ENCODE measurements at places on chromosomes 1 and 21. TPM values are rescaled to one million over a fixed set of nuclear protein-coding genes. Genes with fewer than 3 reads are reported as not detected.

GRCh38 chr1:150981805-150982712 lies at the start of gene ANXA9:
ANXA9 (plus strand) TSS chr1:150982292; CDS start chr1:150983106, 814 bp downstream.
- DNase-seq = no peak

GRCh38 chr1:33169290-33170055 lies 12.4 kb downstream of the TRIM62 start:
- no peak for DNase-seq

DNA sequence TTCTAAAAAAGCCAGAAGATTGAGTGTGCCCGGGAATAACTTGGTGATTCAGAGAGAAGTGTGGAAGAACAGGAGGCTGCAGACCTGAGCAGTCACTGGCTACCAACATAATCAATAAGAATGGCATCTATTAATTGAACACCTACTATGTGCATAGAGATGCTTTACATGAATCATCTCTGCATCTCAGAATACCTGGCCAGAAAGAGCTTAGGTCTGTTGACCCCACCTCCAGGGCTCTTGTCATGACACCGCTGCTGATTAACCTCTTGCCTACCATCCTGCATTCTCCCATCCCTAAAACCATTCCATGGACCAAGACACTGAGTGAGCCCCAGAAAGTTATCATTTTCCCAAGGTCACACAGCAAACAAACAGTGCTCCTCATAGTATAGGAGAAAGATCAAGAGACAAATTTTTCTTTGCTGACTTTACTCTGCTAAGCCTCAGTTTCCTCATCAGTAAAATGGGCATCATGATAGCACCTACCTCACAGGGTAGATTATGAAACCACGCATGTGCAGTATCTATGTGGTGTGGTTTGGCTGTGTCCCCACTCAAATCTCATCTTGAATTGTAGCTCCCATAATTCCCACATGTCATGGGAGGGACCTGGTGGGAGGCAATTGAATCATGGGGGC lies 16.3 kb upstream of the PINK1 start:
- DNase-seq = no peak

DNA sequence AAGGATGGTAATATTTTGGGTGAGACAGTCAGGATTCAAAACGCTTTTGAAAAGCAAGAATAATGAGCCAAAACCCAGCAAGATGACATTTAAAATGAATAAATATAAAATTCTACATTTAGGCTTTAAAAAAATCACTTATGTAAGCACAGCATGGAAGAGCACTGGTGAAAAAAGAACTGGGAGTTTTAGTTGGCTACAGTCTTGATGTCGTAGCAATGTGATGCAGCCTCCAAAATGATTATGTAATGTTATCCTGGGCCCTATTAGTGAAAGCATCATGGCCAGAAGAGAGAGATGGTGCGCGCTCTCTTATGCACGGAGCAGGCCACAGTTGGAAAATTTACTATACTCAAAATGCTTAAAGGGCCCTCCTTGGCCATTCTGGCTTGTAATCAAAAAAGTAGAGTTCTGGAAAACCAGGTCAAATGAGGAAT lies 5.1 kb downstream of the KCNJ9 start:
- DNase-seq = no peak

FAM78B gene
- total RNA-seq = not detected

DNA sequence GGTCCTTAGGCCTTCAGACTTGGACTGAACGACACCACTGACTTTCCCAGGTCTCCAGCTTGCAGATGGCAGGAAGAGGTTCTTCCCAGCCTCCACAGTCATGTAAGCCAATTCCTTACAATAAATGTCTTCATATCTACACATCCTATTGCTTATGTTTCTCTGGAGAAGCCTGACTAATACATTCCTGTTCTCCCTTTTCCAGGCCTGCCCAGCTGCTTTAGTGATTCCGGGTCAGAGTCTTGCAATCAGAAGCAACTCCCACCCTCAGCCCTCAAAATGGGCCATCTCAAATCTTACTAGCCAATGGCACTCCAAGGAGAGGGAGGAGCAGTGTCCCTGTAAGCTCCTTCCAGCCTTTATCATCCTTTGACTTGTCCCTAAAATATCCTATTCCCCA lies 16.4 kb upstream of the CPT2 start:
- DNase-seq = peak; percentile 39

GRCh38 chr1:99331636-99332035 lies 67.3 kb downstream of the PLPPR4 start:
- no peak for DNase-seq

GRCh38 chr1:225891229-225891972 lies 2.5 kb upstream of the LEFTY1 start:
- DNase-seq = no peak

IL20 gene
- not detected for total RNA-seq

KRTAP10-9 gene
- not detected for total RNA-seq

- no peak for DNase-seq
These were observed 10.1 kb downstream of the SLC6A9 start for GRCh38 chr1:44021156-44021555.

AQP10 gene
- not detected for total RNA-seq

GPR61 gene
- not detected for total RNA-seq

GRCh38 chr1:178532392-178532791 lies 19.5 kb downstream of the TEX35 start:
- peak; percentile 74 for DNase-seq

PCP4L1 gene
- total RNA-seq = not detected

DNA sequence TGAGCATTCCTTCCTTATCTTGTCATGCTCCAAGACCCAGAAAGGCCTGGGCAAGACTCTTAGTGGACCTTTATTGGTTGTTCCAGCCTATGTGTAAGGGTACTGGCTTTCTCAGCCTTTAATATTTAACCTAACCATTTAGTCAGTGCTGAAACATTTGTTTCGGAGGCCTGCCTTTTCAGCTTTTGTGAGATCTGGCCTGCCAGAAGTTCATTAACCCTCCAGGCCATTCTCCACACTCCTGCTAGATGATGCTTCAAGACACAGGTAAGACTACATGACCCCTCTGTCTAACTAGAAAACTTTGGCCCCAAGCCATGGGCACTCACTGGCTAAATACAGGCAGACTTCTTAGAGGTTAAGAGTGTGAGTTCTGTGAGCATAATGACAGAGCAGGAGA lies 138.4 kb upstream of the ZP4 start:
- DNase-seq = no peak

GRCh38 chr1:42777852-42778251 lies 6.9 kb upstream of the TMEM269 start:
- DNase-seq = peak; percentile 34

- no peak for DNase-seq
These were observed 21.3 kb downstream of the HMGCS2 start for GRCh38 chr1:119747451-119747850.

- DNase-seq = no peak
These were observed 28.8 kb upstream of the FMO1 start for GRCh38 chr1:171219346-171220080.

PADI2 gene
- total RNA-seq = 0.12 TPM

DNA sequence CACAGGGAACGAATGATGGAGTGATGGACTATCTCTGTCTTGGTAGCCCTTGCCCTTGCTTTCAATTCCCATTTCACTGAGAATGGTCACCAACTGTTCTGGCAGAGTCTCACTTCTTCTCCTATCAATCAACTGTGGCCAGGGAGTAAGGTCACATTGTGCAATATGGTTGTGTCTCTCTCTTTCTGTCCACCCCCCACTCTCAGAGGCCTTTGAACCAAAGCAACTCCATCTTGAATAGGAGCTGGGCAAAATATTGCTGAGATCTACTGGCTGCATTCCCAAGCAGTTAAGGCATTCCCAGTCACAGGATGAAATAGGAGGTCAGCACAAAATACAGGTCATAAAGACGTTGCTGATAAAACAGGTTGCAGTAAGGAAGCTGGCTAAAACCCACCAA lies 36.7 kb downstream of the NTMT2 start:
- no peak for DNase-seq

OLIG2 gene
- total RNA-seq = not detected

DNA sequence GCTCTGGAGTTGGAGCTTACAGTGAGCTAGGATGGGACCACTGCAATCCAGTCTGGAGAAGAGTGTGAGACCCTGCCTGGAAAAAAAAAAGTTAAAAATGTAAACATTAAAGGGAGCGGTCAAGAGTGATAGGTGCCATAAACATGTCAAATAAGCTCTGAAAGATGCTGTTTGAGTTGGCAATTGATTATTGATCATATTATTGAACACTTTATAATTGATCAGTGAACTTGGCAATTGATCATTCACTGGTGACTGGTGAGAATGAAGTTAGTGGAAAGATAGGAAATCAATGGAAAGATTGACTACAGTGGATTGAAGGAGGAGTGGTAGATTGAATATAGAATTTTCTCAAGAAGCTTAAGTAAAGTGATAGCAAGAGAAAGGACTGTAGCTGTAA lies 64.3 kb upstream of the MPC2 start:
- DNase-seq = no peak

DNA sequence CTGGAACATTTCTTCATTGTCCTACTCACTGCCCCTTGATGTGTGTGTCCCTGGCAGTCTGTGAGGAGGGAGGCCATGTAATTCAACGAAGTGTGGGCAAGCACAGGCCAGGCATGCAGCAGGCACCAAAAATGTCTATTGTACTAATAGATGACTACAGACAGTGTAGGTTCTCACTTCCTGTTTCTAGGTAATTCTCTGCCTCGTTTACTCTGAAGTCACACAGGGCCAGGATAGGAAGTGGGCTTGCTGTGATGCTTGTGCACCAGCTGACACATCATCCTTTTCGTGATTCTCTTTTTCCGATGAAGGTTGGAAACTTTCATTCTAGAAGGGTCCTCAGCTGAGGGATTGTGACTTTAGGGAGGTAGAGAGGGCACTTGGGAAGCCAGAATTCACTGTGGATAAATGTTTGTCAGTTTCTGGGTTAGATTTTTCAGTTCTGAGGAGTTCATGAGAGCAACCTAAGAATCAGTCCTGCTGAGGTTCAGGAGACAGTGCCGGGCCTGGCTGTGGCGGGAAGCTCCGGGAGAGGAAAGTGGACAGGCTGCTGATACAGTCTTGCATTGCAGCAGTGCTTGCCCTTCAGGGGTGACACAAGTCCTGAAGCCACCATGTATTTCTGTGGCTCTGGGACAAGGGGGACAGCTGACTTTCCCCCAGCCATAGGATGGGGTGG lies 4.3 kb upstream of the CSF1 start:
- peak; percentile 31 for DNase-seq

DNA sequence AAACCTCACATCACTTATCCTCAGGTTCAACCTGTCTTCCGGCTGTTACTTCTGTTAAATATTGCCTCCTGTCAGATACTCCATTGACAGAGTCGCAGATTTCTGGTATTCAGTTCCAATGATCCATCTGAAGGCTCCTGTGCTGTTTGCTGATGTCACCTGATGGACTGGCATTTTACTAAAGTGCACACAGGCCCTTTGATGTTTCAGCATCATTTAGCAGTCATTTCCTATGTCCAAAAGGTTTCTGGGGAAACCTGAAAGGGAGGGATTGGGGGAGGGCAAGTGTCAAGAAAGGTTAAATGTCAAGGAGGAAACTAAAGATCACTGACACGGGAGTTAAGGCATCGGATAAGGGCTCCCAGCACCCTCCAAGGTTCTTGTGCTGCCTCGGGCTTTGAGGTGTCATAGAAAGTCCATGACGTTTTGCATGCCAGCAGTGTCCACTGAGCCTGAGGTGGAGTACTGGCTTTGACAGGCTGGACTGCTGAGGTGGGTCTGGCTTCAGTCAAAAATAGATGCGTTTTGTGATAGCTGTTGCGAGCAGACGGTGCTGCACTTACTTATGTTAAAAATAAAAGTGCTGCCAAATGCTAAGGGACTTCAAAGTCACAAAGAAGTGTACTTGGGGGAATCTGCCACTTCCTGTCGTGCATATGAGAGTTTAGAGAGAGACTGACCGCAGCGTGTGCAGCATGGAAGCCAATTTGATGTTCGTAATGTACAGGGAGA lies 30.8 kb downstream of the XCL2 start:
- no peak for DNase-seq

DNA sequence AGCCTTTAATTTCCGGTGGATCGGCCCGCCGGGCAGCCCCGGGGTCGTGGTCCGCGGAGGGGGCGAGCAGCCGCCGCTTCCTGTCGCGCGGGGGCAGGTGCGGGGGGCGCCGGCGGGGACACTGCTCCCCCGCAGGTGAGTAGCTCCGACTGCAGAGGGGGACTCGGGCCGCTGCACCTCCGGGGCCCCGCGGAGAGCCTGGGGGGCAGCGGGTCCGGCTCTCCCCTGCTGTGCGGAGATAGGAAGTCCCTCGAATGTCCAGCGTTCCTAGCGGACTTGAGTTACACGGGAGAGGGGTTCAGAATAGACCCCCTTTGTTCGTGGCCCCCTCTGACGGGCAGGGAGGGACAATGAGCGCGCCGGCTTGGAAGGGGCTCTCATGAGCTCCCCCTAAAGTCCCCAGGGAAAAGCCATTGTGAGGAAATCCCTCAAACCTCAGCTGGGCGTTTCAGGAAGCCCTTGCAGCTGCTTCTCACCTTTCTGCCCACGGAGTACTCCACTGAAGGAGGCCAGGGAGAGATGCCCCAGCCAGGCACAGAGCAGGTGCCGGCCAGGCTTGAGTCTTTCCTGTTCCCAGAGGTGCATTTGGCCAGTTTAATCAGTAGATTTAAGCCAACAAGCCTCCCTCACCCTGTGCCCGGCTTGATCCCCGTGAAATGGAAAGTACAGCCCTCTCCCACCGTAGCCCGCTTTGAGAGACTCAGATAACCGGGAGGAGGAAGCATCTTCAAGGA lies 925 bp downstream of the PDE9A start:
- DNase-seq = no peak

DNA sequence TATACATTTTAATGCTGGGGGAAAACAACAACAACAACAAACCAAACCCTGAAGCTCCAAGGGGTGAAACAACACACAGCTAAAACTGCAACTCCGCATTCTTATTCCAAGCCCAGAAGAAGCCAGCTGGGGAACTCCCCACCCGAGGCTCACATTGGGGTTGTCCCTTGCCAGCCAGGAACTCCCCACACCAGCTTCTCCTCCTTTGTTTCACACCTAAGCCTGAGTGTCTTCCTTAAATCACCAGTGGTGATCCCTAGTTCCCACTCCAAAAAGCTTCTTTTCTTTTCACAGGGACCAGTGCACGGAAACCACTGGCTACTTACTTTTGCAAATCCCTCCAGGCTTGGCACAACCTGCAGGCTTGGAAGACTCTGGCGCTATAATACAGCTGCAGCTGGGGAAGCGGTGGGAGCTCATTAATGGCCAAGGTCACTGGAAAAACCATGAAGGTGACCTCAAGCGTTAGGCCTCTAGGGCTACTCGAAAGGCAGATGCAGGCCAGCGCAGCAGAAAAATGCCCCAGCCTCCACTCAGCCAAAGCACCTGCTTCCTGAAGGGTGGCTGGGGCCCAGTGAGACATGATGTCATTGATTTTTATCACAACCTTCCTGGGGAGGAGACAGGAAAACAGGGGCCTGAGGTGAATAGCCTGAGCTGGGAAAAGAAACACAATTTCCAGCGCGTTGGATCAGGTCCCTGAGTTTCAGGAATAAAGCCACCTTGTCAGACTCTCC lies 40.1 kb downstream of the TLR5 start:
- no peak for DNase-seq

ZNF436 gene
- 7.6 TPM for total RNA-seq

DNA sequence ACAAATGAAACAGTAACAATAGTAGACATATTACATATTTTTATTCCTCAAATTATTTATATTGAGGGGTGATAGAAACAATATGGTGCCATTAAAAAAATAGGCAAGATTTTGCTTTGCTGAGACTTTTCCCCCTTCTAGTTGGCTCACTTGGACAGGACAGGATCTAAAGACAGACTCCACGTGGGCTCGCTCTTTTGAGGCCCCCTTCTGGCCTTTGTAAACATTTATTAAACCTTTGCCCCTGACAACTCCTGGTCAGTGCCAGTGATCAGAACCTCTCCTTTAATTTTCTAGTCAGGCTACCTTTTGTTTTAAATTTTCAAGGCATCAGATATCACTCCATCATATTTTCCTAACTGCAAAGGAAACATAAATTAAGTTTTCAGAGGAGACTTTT lies 49.7 kb upstream of the IFI44L start:
- DNase-seq = no peak
